ENCODE measurements at places on chromosomes 1 and 21.

DNA sequence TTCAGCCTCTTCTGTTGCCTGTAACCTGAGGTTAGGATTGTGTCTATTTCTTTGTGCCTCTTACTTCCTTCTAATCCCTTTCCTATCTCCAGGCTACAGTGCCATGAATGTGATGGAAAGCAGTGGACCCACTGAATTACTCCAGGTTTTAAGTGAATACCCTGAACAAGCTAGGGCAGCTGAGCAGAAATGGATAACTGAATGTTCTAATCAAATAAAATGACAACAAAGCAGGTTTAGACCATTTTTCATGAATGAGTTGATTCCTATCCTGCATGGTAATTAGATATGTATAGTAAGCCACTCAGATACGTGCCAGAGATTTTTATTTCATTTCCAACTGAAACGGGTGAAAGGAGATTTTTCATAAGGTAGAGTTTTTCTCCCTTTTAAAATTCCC is 127.5 kb upstream of the ZP4 start:
- no peak for DNase-seq

DNA sequence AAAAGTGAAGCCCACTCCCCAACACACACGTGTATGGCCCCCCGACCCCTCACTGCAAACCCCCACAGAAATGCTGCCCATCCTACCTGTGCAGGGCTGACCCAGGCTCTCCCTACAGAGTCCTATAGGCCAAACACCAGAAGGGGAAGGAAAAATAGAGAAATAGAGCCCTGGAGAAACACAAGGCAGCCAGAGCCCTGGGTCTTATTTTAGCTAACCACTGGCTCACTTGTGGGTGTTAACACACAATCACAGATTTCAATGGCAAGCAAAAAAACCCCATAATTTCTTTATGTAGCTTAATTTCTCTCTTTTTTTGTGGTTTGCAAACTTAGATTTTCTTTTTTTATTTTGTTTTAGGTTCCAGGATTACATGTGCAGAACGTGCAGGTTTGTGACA is 989 bp upstream of the PIGR start:
- no peak for DNase-seq

GRCh38 chr21:44517175-44517899 is 22.7 kb downstream of the KRTAP10-1 start:
- DNase-seq, result no peak

DNA sequence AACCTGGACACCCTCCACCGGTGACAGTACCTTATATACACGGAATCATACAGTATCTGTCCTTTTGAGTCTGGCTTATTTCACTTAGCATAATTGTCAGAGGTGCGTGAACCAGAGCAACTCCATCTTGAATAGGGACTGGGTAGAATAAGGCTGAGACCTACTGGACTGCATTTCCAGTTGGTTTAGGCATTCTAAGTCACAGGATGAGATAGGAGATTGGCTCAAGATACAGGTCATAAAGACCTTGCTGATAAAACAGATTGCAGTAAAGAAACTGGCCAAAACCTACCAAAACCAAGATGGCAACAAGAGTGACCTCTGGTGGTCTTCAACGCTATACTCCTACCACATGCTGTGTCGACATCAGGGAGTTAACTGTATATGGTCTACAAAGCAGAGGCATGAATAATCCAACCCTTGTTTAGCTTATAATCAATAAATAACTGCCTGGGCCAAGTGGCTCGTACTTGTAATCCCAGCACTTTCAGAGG is 1.4 kb upstream of the FDPS start:
- no peak for DNase-seq

DNA sequence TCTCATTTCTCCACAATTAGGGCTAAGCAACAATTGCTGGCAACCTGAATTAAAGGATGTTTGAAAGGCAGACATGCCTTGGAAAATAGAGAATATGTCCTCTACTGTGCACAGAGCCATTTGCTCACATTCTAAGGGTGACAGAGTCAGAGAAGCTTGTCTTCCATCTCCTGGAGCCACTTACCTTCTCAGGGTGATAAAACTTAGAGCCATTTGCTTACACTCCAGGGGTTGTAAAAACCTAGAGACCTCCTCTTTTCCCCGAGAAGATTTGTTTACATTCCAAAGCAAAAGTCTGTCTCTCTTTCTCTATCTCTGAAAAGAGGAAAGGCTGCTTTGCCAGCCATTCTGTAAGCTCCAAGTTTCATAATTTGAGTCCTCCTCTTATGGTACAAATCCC is 61.3 kb downstream of the LBR start:
- DNase-seq, result no peak

GRCh38 chr1:42788021-42788420 is 3.2 kb downstream of the TMEM269 start:
- no peak for DNase-seq

DNA sequence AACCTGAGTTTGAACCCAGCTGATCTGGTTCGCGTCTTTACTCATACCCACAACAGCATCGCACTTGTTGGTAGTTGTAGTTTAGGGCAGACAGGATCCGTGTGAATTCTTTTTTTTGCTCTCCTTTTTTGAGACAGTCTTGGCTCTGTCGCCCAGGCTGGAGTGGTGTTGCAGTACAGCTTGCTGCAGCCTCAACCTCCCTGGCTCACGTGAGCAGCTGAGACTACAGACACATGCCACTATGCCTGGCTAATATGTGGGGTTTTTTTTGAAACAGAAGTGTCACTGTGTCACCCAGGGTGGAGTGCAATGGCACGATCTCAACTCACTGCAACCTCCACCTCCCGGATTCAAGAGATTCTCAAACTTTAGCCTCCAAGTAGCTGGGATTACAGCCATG is 7.9 kb downstream of the TAF13 start:
- DNase-seq, result no peak

GRCh38 chr1:165737196-165737595 is 31.5 kb downstream of the TMCO1 start:
- no peak for DNase-seq

DNA sequence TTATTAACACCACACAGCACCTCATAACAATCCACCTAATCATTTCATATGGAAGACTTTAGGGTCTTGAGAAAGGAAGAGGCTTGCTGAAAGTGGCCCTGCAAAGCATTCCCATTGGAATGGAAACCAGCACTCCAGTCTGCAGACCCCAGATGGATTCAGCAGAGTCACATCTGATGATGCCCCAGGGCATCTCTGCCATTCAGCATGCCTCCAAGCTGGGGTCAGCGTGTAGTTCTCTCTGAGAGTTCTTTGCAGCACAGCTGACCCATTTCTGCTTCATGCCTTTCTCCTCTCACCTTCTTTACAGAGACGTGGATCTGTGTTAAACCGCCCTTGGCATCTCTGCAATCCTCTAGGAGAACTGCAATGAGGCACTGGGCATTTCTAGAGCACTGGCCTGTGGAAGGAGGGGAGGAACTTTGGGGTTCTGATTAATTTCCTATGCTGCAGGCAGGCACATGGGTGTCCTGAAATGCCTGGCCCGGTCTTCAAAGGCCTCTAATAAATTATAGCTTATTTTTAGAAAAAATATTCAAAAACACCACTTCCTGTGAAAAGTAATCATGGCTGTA is 2.6 kb upstream of the LUZP1 start:
- DNase-seq, result no peak

GRCh38 chr1:213782941-213783672 is 204.7 kb upstream of the PROX1 start:
- no peak for DNase-seq

GRCh38 chr21:43884861-43885417 is 19.9 kb downstream of the AGPAT3 start:
- DNase-seq, result no peak

- DNase-seq, result no peak
Observed at GRCh38 chr1:181044449-181044966, 10.7 kb downstream of the MR1 start.

DNA sequence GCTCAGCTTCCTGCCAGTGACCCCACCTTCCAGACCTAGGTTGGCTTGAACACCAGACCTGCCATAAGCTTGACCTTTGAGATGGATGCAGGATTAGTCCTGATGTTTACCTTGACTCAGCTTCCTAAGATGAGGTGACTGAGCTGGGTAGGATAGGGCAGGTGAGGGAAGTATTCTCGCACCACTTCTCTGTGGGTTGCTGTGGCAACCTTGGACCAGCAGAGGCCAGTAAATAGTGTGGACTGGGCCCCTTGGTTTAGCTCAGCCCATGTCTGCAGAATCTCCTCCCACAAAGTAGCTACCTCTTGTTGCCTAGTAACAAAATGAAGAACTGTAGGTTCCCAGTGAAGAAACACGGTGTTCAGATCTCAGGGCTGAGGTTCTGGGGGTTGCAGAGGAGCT is 8.4 kb downstream of the RPS6KA1 start:
- no peak for DNase-seq

- DNase-seq, result peak; percentile 92
Observed at GRCh38 chr1:156705321-156705917, at the start of gene CRABP2. Gene CRABP2, minus strand, starts transcription at chr1:156705583. Its CDS starts 137 bp downstream, at chr1:156705446.

GRCh38 chr1:76191561-76191960 is 117.0 kb downstream of the ST6GALNAC3 start:
- no peak for DNase-seq

- DNase-seq, result no peak
Observed at GRCh38 chr1:207308451-207309190, 12.9 kb upstream of the CD55 start.

DNA sequence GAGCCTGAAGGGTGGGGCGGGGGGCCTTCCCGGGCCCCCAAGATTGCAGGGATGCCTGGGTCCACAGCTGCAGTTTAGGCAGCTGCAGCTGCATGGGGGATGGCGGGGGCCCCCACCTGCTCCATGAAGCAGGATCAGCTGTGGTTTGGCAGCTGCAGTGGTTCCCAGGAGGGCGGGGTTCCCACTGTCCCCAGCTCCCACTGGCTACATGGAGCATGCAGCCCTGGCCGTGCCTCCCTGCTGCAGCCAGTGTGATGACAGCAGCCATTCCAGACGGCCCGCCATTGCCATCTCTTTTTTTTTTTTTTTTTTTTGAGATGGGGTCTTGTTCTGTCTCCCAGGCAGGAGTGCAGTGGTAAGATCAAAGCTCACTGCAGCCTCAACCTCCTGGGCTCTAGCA is 992 bp upstream of the C1QA start:
- DNase-seq, result no peak

GRCh38 chr21:44951186-44951915 is 11.5 kb downstream of the SLX9 start:
- no peak for DNase-seq

GRCh38 chr1:183872403-183872802 is 67.5 kb downstream of the RGL1 start:
- DNase-seq, result no peak

- DNase-seq, result peak; percentile 44
Observed at GRCh38 chr21:15221799-15222386, 157.1 kb upstream of the NRIP1 start.

DNA sequence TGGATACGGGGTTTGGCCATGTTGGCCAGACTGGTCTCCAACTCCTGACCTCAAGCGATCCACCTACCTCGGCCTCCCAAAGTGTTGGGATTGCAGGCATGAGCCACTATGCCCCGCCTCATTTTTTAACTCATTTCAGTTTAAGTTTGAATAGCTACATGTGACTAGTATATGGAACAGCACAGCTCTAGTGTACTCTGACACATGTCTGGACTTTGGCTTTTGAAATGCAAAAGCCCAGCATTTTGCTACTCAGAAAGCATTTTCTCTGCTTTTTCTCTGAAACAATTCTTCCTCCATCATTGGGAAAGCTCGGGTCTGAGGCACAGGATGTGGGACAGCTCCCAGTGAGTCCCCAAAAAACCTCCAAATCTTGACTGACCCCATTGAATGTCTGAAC is 4.0 kb upstream of the SSR2 start:
- DNase-seq, result no peak

DNA sequence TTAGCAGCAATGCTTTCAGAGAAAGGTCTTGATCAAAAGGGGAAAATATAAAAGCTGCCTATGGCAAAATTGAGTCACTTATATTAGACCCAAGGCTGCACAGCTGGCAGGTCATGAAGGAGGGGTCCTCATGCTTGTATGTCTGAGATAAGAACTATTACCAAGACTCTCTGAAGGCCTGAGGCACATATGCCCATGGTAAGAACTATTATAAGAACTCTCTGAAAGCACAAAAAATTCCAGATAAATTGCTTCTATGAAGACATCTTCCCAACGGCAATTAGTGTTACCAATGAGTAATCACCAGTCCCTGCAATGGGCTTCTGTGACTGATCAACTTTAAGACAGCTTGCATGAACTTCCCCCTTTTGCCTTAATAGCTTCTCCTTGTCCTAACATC is 42.8 kb upstream of the LRIF1 start:
- no peak for DNase-seq

DNA sequence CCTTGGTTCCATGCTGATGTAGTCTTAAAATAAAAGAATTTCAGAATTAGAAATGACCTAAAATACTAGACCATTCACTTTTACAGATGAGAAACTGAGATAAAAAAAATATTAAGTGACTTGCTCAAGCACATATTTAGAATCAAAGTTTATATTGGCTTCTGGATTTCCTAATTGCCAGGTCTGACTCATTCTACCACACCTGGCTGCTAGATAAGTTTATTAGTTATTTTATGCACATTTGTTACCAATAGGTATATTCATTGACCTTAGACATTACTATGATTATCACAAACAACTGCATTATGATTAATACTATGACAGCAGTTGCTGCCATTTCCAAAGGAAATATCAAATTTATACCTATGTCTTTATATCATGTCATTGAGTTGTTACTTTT is 497.5 kb downstream of the RWDD3 start:
- DNase-seq, result no peak

GRCh38 chr1:231853588-231854207 is 227.1 kb downstream of the DISC1 start:
- DNase-seq, result no peak

GRCh38 chr21:41684381-41685245 is 82.2 kb downstream of the RIPK4 start:
- no peak for DNase-seq

GRCh38 chr1:40819101-40819500 is 35.5 kb downstream of the KCNQ4 start:
- no peak for DNase-seq

DNA sequence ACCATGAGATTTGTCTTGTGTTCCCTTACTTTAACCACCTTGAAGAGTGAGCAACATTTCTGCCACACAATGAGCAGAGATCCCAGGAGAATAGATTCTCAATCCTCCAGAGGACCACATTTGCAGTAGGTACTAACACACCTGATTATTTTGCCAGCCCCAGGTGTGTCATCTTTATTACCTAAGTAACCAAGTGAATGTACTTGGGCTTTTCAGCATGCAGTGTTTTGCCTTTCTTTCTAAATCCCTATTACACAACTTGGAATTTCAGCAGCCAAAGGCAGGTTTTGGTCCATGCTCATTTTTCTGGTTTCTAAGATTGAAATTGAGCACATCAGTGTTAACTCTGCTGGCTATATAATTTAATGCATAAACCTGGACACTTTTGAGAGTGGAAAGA is 43.2 kb upstream of the ST6GALNAC5 start:
- DNase-seq, result no peak

GRCh38 chr1:16342331-16343062 is 9.8 kb downstream of the FBXO42 start:
- no peak for DNase-seq

- no peak for DNase-seq
Observed at GRCh38 chr1:75908717-75909152, 23.5 kb downstream of the ASB17 start.

GRCh38 chr1:207017615-207018559 is 14.7 kb downstream of the C1orf116 start:
- DNase-seq, result peak; percentile 76

All from lower leg skin (tissue), 4 donors.